ENCODE measurements at places on chromosomes 16 and 17.
A peak's percentile ranks its signal among the peaks of the same experiment; 100 is the strongest.

GRCh38 chr16:65176603-65177002, 54.7 kb upstream of the CDH11 start:
- DNase-seq: peak; percentile 53

- no peak for DNase-seq
These were observed 945.8 kb downstream of the KCNJ2 start for GRCh38 chr17:71114911-71115668.

GRCh38 chr17:81453076-81453475, 57.8 kb downstream of the BAHCC1 start:
- peak; percentile 49 for DNase-seq

GRCh38 chr16:47888142-47888541, 267.7 kb downstream of the ABCC12 start:
- peak; percentile 20 for DNase-seq

- DNase-seq: peak; percentile 41
These were observed 101.5 kb downstream of the SEC14L1 start for GRCh38 chr17:77242118-77242851.

GRCh38 chr16:57742543-57742942, 7.0 kb downstream of the KATNB1 start:
- DNase-seq: no peak
